ENCODE measurements at places on chromosomes 1 and 21.

DNA sequence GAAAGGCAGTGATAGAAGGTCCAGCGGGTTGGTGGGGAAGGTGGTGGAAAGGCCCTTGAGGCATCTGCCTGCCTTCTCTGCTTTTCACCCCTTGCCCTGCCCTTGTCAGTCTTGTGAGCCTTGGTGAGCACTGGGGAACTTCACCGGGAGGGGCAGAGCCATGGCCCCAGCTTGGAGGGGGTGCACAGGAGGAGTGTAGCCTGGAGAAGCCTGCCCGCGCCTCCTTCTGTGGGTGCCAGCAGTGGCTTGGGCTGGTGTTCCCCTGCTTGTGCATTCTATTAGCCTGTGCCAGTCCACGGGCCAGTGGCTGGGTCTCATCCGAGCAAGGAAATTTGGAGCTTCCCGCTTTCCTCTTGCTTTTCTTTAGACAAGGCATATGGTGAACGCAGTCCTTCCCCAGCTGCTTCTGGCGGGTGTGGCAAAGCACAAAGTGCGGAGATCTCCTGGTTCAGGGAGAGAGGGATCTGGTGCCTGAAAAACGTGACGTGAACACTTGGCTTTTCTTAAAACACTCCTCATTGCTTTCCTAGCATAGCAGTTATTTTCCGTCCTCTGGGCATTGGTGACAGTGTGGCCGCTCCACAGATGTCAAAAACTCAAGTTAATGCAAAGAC, 10.6 kb upstream of the B3GALT5 start:
- DNase-seq, result no peak

DNA sequence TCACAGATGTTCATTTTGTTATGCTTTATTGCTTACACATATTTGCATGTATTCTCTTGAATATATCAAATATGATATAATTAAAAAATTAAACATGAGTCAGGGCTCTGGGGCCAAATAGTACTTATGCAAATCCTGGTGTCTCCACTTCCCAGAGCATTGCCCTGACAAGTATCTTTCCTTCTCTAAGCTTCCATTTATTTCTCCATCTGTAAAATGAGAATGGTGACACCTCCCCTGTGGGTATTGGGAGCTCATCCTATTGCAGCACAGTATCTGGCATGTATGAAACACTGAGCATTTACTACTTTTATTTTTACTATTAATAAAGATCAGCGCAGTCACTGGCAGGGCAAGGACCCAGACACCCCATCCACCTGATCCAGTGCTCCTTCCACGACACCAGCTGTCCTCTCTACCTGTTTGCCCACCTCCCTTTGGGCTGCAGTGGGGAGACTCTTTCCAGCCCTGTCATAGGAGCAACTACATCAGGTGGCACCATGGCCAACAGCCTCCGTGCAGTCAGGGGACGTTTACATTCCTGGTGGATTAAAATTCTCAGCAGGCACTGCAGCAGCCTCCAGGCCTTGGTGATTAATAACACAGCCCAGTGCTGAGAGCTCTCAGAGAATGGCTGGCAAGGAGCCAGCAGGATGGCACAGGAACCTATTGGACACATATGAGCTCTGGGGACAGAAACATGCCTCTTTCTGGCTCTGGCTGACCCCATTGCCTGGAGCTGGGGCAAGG, 113.0 kb downstream of the DMRTB1 start:
- peak; percentile 97 for DNase-seq

GRCh38 chr21:25518491-25518911, 88.8 kb downstream of the MRPL39 start:
- no peak for DNase-seq

- DNase-seq, result peak; percentile 7
These were observed 552 bp downstream of the PLD5 start for GRCh38 chr1:242523719-242524570.

- peak; percentile 76 for DNase-seq
These were observed at the start of gene MAP3K7CL for GRCh38 chr21:29130270-29130969. Gene MAP3K7CL (plus strand): TSS chr21:29130644. CDS start chr21:29133345, 2,701 bp downstream.

- DNase-seq, result no peak
These were observed 37.1 kb downstream of the LHX4 start for GRCh38 chr1:180267211-180267561.

GRCh38 chr1:97366984-97367383, 553.9 kb downstream of the DPYD start:
- no peak for DNase-seq

DNA sequence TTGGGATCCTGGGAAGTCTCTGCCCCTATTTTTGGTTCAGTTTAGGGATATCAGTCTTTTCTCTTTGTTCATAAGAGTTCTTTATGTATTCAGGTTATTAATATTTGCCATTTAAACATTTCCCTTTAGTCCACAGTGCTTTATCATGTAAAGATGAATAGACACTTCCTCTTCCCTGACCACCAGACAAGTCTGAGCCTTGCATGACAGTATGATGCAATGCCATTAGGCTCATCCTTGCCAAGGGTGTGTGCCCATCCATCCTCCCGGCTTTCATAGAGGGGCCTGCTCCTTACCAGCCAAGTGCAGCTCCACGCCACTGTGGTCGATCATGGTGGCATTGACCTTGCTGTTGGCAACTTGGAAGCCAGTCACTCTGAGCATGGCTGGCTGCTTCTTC, 52.1 kb downstream of the ZSCAN20 start:
- DNase-seq, result no peak

DNA sequence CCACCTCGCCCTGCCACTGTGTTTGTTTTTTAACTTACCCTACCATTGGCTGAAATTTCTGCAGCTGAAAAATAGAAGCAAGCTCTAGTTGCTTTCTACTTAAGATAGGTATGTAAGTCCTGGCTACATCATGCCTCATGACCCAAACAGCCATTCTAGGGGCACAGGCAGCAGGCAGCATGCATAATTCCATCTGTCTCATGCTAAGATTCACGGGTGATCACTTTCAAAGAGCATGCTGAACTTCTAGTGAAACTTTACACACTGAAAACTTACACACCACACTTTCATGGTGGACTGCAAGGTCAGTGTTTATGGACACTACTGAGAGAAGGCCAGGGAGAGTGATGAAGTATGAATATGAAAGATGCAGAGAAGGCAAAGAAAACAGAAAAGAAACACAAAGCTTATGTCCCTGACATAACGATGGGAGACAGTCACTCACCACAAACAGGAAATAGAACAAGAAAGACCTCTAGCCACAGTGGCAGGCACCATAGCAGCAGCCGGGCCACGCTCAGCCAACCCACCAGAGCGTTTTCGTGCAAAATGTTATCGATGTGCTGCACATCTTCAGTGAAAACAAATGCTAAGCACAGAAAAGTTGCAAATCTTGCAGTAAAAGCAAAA, 102.3 kb upstream of the TIAM1 start:
- no peak for DNase-seq

DNA sequence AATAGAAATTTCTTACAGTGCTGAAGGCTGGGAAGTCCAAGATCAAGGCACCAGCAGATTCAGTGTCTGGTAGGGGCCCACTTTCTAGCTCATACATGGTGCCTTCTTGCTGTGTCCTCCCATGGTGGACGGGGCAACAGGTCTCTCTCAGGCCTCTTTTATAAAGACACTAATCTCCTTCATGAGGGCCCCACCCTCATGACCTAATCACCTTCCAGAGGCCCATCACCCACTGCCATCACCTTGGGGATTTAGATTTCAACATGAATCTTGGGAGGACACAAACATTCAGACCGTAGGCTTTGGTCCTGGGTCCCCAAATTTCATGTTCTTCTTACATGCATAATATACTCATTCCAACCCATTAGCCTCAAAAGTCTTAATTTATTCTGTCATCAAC, 71.5 kb downstream of the PGM1 start:
- DNase-seq, result no peak

DNA sequence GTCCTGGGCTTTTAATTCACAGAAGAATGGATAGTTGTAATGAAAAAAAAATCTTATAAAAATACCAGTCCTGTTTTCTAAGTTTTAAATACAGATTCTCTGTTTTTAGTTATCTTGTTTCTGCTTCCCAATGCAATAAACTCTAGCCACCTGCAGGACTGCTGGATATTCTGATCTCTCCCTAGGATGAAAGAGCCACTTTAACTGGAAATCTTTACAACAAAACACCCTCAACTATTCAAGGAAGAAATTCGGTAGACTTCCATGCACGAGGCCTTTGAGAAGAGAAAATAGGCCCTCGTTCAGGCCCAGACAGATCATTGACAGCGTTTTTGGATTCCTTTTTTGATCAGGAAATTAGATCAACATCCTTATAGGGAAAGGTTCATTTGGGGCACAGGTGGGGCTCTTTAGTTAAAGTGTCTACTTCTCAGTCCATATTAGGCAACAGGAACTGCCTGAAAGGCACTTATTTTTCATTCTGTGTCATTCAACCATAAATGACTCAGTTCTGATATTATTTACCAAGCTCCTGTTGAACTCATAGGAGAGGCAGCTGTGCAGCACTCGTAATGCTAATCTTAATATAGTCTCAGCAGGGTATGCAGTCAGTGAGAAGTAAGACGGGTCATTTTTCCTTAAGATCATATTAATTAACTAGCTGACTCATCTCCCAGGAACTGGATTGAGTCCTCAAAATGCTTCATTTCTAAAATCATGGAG, 71.1 kb upstream of the ERRFI1 start:
- peak; percentile 97 for DNase-seq

GRCh38 chr1:185676969-185677368, 57.2 kb upstream of the HMCN1 start:
- no peak for DNase-seq

DNA sequence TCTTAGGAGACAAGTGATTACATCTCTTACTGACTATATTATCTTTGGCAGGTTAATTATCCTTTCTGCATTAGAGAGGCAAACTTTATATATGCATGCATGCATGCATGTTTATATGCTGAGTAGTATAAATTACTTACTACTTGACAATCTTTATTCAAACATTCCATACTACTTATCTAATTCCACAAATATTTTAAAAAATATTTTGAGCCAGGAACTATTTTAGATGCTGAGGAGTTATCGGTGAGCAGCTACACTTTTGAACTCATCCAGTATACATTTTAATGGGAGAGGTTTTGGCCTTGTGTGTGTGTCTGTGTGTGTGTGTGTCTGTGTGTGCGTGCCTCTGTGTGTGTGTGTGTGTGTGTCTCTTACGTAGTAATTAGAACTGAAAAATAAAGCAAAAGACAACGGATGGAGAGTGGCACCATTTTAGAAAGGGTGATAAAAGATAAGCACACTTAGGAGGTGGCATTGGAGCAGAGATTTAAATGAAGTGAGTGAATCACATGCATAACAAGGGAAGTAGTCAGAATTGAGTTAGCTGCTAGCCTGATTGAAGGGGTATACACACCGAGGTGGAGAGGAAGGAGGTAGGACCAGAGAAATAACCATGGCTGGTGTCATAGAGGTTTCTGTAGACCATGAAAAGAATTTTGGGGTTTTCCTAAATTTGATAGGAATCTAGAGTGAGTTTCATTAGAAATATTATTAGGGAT, 1488.4 kb downstream of the MRPL39 start:
- no peak for DNase-seq

GRCh38 chr21:24514081-24514733, 1093.1 kb downstream of the MRPL39 start:
- no peak for DNase-seq

- no peak for DNase-seq
These were observed 1213.7 kb downstream of the NCAM2 start for GRCh38 chr21:22211943-22212342.

DNA sequence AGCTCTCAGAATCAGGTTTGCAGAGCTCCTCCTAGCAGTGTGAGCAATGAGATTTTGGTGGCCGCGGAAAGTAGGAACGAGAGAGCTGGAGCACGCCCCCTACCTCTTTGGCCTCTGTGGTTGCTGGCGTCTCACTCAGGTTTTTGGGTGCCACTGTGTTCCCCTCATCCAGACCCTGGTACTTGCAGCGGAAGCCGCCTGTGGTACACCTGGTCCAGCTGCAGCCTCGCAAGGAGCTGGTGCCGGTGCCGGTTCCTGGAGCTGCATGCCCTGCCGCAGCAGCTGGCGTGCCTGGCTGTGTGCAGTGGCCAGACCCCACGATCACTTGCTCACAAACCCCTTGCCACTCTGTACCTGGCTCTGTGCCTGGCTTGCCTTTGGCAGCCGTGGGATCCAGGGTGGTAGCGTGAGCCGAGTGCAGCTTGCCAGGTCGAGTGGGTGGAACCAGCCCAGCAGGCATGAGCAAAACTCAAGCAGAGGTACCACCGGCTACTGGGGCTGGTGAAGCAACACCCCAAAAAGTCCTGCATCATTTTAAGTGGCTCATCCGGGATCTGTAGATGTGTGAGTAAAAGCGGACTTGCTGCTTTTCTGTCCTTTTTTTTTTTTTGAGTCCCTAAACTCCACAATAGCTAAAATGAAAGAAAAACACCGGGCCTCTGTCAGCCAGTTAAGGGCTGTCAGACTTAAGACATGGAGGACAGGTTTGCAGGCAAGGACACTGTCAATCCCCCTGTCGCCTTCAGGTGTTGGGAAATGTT, 844.9 kb downstream of the KCNT2 start:
- no peak for DNase-seq

DNA sequence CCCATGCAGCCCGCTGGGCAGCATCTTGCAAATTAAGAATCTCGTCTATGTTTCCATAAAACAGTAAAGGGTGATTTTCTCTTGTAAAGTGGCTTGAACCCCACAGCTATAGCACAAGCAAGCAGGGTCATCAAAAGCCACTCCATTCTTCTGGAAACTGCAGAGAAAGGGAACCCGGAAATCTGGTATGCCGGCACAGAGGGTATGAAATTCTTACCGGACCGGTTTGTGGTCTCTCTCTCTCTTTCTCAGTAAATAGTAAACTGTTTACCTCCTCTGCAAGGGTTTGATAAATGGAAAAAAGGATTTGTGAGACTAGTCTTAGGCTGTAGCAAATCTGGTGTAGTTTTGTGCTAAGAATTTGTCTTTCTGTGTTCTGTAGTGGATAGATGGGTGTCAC, 2.7 kb upstream of the ADSS2 start:
- no peak for DNase-seq

GRCh38 chr1:43427524-43427923, 26.2 kb downstream of the HYI start:
- no peak for DNase-seq

DNA sequence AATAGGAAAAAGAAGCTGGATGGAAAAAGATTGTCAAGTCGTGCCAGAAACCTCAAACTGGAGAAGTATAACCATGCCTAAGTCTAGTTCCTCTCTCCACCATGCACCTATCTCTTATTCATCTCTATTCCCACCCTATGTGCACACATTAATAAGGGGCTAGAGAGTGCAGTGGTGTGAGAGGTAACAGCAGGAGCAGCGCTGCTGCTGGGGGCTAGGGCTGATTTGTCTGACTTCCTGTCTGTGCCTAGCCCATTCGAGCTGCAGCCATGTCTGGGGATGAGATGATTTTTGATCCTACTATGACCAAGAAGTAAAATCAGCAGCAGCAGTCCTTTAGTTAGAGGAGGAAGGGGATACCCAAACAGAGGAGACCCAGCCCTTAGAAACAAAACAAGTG, 43.0 kb downstream of the TRIM33 start:
- no peak for DNase-seq

- DNase-seq, result no peak
These were observed 17.1 kb downstream of the ARHGEF16 start for GRCh38 chr1:3471356-3472087.
